ENCODE measurements at places on chromosomes 3 and 15.

- no peak for DNase-seq
These were observed 147.5 kb downstream of the NTRK3 start for GRCh38 chr15:88108991-88109390.

- DNase-seq: no peak
These were observed 75.4 kb upstream of the ABHD17C start for GRCh38 chr15:80619680-80620079.

DNA sequence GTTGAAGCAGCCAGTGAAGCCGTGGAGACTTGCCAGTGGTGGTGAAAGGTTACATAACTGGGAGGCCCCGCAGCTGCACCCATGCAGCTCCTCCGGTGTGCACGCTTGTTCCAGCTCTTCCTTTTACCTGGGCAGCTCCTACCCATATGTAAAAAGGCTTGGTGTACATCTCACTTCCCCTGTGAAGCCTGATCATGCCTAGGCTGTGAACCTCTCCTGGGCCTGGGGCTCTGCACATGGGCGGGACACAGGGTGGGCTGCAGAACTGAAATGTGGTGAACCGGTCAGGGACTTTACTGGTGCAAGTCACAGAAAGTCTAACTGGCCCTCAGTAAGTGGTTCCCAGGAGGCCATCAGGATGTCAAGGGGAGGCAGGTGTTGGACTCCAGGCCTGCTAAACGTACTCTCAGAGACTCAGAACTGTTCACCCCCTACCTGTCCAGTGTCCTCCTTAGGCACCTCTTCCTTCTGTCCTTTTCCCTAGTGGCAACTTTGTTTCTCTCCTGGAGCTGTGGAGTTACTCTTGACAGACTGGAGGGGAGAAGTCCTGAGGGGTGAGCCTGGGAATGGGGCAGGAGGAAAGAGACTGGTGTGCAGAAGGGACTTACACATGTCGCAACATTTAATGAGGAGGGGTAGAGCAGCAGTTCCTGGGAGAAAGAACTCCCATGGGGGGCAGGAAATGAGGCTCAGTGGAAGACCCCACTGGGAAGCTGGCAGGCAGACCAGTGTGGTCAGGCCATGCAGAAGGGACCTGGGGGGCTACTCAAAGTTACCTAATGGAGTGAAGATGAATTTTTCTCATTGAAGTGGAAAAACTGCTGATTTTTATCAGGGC, 148.1 kb downstream of the EEFSEC start:
- DNase-seq: no peak

GRCh38 chr15:59632714-59633113, 21.1 kb downstream of the GCNT3 start:
- DNase-seq: no peak

All from left cardiac atrium (tissue), 4 donors.